ENCODE measurements at places on chromosomes 11 and 22. TPM values are rescaled to one million over a fixed set of nuclear protein-coding genes. Genes with fewer than 3 reads are reported as not detected.
A peak's percentile ranks its signal among the peaks of the same experiment; 100 is the strongest.

- peaks cover 8% of the 10 kb centered on the region for H3K4me1 ChIP-seq
- H3K27me3 ChIP-seq = no peaks in the 10 kb centered on the region
- H3K4me3 ChIP-seq = no peak overlapping the region
- peaks cover 62% of the 10 kb centered on the region for H3K36me3 ChIP-seq
- no peak for DNase-seq
Observed at GRCh38 chr11:4030197-4030596, 64.4 kb upstream of the RRM1 start.

The NXPE4 gene
- not detected for polyA plus RNA-seq

DNA sequence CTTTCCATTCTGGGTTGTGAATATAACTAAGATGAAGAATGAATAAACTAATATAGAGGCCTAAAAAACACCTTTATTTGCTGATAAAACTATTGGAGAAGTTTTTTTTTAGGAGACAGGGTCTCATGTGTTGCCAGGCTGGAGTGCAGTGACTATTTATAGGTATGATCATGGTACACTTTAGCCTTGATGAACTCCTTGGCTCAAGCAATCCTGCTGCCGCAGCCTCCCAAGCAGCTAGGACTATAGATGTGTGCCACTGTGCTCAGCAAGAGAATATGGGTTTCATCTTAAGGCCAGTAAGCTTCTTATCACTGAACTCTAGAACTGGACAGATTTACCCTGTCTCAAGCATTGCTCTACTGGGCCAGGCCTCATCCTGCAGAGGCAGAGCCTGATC, 26.6 kb downstream of the CCDC90B start:
- no peak for DNase-seq
- H3K4me1 ChIP-seq = no peaks in the 10 kb centered on the region
- H3K27ac ChIP-seq = no peak overlapping the region
- no peaks in the 10 kb centered on the region for H3K36me3 ChIP-seq
- no peak overlapping the region for H3K4me3 ChIP-seq
- H3K27me3 ChIP-seq = no peaks in the 10 kb centered on the region

- DNase-seq = no peak
- peaks cover 14% of the 10 kb centered on the region for H3K27me3 ChIP-seq
- no peaks in the 10 kb centered on the region for H3K36me3 ChIP-seq
- no peak overlapping the region for H3K27ac ChIP-seq
- H3K4me1 ChIP-seq = peaks cover 7% of the 10 kb centered on the region
Observed at GRCh38 chr11:134535029-134536025, 123.3 kb upstream of the B3GAT1 start.

DNA sequence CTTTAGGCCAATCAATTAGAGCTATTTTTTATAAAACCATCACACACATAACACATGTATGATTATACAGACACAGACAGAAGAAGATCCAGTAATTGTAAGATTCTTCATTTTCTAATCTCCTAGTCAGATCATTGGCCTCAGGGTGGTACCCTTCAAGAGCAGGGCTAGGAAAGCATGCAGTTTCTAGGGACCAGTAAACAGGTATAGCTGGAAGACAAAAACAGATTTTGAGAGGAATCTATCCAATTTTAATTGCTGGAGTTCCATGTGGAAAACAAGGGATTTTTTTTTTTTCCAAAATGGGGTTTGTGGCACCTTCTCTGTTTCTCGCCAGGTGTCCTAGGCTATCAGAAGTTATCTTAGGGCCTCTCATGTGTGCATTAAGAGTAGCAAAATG, 29.6 kb downstream of the METTL15 start:
- no peaks in the 10 kb centered on the region for H3K4me1 ChIP-seq
- no peak overlapping the region for H3K4me3 ChIP-seq
- peaks cover 75% of the 10 kb centered on the region for H3K36me3 ChIP-seq
- H3K27me3 ChIP-seq = no peaks in the 10 kb centered on the region
- no peak for DNase-seq

The TEX12 gene
- not detected for polyA plus RNA-seq

DNA sequence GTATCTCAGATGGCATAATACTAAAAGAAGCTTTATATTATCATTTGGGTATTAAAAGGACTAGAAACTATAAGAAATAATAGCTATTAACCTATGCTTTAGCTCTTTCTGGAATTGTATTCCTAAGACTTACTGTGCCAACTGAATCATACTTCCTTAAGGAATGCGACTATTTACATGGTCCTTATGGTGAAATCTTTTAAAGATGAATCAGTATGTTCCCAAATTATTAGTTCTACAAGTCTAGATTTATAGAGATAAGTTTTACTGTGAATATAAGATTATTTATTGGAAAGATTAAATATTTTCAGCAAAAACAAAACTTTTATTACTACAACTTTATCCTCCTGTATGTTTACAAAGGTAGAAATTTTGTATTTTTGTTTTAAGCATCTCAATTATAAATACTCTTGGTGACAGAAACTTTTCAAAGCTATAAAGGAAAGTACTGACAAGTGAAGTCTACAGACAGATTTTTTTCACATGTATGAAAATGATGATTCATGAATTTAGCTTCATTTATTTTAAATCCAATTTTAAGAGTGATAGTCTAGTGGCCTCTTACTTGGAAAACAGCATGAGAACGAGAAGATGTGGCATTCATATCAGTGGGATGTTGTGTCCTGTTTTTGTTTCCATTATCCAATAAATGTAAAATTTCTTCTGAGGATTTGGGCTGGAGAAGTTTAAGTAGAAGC, 17.8 kb downstream of the KIF18A start:
- H3K27me3 ChIP-seq = no peaks in the 10 kb centered on the region
- H3K4me3 ChIP-seq = no peak overlapping the region
- DNase-seq = no peak
- no peaks in the 10 kb centered on the region for H3K4me1 ChIP-seq
- H3K27ac ChIP-seq = no peak overlapping the region
- no peaks in the 10 kb centered on the region for H3K36me3 ChIP-seq

GRCh38 chr22:19648419-19648929, 65.8 kb upstream of the SEPTIN5 start:
- H3K27ac ChIP-seq = no peak overlapping the region
- H3K4me1 ChIP-seq = no peaks in the 10 kb centered on the region
- no peak for DNase-seq
- H3K27me3 ChIP-seq = peaks cover 20% of the 10 kb centered on the region
- H3K36me3 ChIP-seq = peaks cover 15% of the 10 kb centered on the region
- no peak overlapping the region for H3K4me3 ChIP-seq

DNA sequence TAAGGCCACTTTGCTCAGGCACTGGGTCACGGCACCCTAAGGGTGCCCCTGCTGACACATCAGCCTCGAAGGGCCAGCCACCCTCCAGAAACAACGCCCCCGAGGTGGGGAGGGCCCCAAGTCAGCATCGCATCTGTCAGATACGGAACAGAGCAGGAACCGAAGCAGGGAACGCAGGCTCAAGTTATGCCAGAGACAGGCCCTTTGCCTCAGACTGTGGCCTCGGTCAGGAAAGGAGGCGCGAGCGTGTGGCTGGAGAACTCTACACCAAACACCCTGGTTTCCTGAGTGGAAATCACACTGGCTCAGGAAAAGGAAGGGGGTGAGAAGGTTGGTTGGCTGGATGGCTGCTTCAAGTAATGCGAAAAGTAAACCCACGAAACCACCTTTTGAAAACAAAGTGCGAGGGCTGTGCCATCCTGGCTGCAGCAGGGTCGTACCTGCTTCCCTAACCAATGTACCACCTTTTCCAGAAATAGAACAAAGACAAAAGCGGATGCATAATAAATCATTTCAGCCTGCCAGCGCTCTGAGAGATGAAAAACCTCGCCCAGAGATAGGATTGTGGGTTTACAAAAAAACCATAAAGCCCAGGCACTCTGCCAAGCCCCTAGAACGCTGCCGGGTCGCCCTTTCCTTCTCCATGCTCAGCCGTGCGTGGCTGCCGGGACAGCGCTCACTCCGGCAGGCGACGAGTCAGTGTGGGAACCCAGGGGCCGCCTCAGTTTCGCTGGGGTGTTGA, 38.6 kb downstream of the TRMU start:
- H3K27me3 ChIP-seq = peaks cover 8% of the 10 kb centered on the region
- H3K4me1 ChIP-seq = peaks cover 44% of the 10 kb centered on the region
- peak overlapping the region; percentile 81 for H3K27ac ChIP-seq

The MPPED2 gene
- polyA plus RNA-seq = 1.4 TPM

DNA sequence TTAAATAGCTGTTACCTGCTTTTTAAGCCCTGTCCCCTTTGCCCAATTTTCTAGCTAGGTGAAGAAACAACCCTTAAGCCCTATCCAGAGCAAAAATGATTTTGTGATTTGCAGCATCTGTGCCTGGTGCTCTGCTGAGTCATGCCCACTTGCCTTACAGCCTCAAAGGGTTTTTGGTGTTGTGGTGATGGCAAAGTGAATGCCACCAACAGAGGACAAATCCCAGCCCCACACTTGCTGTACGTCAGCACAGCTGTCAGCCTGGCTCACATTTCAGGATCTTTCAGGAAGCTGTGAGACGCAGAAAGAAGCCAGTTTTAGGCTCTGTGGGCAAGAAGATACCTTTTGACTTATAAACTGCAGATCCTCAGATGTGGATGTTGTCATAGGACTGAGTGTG, 401.7 kb downstream of the TENM4 start:
- peaks cover 5% of the 10 kb centered on the region for H3K27me3 ChIP-seq
- H3K4me1 ChIP-seq = no peaks in the 10 kb centered on the region
- no peak overlapping the region for H3K27ac ChIP-seq
- no peak overlapping the region for H3K4me3 ChIP-seq

GRCh38 chr22:48651981-48652538, 1175.6 kb downstream of the BRD1 start:
- no peaks in the 10 kb centered on the region for H3K36me3 ChIP-seq
- no peaks in the 10 kb centered on the region for H3K4me1 ChIP-seq
- DNase-seq = no peak

DNA sequence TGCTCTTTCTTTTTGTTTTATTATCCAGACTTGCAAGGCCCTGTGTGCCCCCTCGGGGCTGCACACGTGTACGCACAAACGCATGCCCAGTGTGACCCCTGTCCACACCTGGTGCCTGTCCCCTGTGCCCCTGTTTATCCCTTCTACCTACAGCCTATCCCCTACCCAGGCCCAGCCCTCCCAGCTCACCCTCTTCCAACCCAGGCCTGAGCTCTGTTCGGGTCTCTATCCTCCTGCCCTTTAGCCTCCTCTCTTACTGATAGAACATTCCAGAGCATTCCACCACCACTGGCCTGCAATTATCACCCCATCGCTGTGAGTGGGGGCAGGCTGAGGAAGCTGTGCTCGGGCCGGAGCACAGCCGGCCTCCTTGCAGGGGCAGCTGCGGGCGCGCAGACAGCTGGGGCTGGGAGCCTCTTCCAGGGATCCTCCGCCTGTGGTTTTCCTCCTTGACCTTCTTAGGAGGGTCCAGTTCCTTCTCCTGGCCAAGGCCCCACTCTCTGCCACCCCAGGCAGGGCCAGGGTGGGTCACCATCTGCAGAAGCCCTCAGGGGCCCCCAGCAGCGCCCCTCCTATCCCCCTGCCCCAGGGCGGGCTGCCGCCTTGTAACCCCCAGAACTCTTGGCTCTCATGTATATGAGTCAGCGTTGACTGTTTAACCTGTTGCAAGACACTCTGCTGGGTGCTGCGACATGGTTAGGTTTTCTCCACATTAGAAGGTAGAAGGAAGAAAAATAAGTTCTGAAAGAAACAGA, 41.8 kb upstream of the KCNQ1OT1 start:
- H3K36me3 ChIP-seq = no peaks in the 10 kb centered on the region
- no peaks in the 10 kb centered on the region for H3K27me3 ChIP-seq
- H3K27ac ChIP-seq = no peak overlapping the region
- H3K4me1 ChIP-seq = peaks cover 5% of the 10 kb centered on the region
- H3K4me3 ChIP-seq = no peak overlapping the region

DNA sequence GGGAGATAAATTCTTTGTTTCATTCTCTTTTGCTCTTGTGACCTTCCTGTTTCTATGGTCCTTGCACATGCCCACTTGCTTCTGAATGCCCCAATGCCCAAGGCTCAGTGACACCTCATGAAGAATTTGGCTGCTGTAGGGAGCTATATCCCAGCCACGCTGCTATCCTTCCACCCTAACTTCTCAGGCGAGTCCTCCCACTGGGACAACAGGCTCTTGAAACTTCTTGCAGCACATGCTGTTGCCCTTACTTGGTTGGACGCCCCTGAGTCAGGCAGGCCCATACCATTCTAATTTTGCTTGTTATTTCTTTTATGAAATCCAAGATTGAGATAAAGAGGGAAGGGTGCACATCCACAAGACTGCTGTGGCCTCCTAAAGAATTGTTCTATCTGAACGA, 57.6 kb upstream of the BLID start:
- no peaks in the 10 kb centered on the region for H3K4me1 ChIP-seq
- no peaks in the 10 kb centered on the region for H3K36me3 ChIP-seq
- no peak overlapping the region for H3K4me3 ChIP-seq
- peaks cover 7% of the 10 kb centered on the region for H3K27me3 ChIP-seq
- no peak for DNase-seq

- H3K4me3 ChIP-seq = no peak overlapping the region
- DNase-seq = no peak
- peaks cover 26% of the 10 kb centered on the region for H3K27me3 ChIP-seq
- peaks cover 12% of the 10 kb centered on the region for H3K4me1 ChIP-seq
- no peak overlapping the region for H3K27ac ChIP-seq
- no peaks in the 10 kb centered on the region for H3K36me3 ChIP-seq
Observed at GRCh38 chr22:17481424-17481823, 81.9 kb upstream of the SLC25A18 start.

DNA sequence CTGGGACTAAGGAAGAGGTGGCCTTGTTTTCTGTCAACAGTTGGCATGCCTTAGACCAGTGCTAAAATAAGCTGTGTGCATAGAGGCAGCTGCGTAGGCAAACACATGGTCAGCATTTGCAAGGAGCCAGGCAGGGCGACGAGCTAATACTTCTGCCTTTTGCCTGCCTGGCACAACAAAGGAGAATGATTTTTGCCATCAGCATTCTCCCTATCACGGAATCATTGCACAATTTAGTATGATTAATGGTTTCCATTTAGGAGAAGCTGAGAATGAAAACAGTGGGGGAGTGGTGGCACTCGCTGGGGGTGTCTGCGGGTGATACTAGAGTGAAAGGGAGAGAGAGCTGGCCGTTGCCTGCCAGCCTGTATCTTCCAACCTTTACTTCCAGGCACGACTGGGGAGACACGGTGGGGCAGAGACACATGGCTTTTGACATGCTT, 336.0 kb downstream of the CADM1 start:
- peaks cover 7% of the 10 kb centered on the region for H3K27me3 ChIP-seq
- H3K4me3 ChIP-seq = no peak overlapping the region
- no peak for DNase-seq
- no peak overlapping the region for H3K27ac ChIP-seq
- no peaks in the 10 kb centered on the region for H3K36me3 ChIP-seq
- no peaks in the 10 kb centered on the region for H3K4me1 ChIP-seq

The FIBIN gene
- not detected for polyA plus RNA-seq

- H3K27ac ChIP-seq = no peak overlapping the region
- DNase-seq = no peak
- no peak overlapping the region for H3K4me3 ChIP-seq
- H3K4me1 ChIP-seq = no peaks in the 10 kb centered on the region
- H3K36me3 ChIP-seq = no peaks in the 10 kb centered on the region
Observed at GRCh38 chr11:123143921-123144320, 51.1 kb downstream of the CLMP start.

GRCh38 chr11:28581286-28582242, 473.4 kb downstream of the METTL15 start:
- H3K36me3 ChIP-seq = no peaks in the 10 kb centered on the region
- H3K27ac ChIP-seq = no peak overlapping the region
- H3K4me1 ChIP-seq = no peaks in the 10 kb centered on the region
- H3K27me3 ChIP-seq = no peaks in the 10 kb centered on the region

GRCh38 chr11:35944503-35945136, 758 bp downstream of the LDLRAD3 start:
- no peak for DNase-seq
- H3K4me1 ChIP-seq = peaks cover 6% of the 10 kb centered on the region
- peaks cover 45% of the 10 kb centered on the region for H3K27me3 ChIP-seq

- H3K27me3 ChIP-seq = no peaks in the 10 kb centered on the region
- H3K36me3 ChIP-seq = peaks cover 74% of the 10 kb centered on the region
- peak overlapping the region; percentile 86 for H3K4me3 ChIP-seq
- no peak for DNase-seq
- H3K27ac ChIP-seq = peak overlapping the region; percentile 90
- peaks cover 65% of the 10 kb centered on the region for H3K4me1 ChIP-seq
Observed at GRCh38 chr22:17105143-17106129, 15.7 kb downstream of the TMEM121B start.

The INPP5J gene
- polyA plus RNA-seq = not detected

Data from naive thymus-derived CD8-positive, alpha-beta T cell (primary cell).